ENCODE measurements at places on chromosomes 7 and 10.

- no peak for DNase-seq
Measured at GRCh38 chr10:14602807-14603533, 171.7 kb downstream of the FAM107B start.

DNA sequence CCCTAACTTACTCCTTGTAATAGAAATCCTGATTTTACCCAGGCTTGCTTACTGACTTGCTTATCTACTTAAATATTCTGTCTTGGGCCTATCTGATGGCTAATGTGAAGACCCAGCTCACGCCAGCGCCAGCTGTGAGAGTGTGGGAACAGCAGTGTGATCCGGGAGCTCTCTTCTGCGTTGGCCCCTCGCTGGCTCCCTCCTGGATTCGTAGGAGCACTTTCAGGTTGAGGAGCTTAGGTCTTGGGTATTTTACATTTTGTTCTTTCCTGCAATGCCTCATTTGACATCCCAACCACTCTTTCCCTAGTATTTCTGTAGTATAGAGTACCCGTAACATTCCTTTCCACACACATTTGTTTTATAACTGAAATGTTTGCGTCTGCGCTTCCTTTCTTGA lies 51.7 kb downstream of the CREM start:
- no peak for DNase-seq

GRCh38 chr10:35545079-35545657 lies 60.0 kb upstream of the GJD4 start:
- no peak for DNase-seq

DNA sequence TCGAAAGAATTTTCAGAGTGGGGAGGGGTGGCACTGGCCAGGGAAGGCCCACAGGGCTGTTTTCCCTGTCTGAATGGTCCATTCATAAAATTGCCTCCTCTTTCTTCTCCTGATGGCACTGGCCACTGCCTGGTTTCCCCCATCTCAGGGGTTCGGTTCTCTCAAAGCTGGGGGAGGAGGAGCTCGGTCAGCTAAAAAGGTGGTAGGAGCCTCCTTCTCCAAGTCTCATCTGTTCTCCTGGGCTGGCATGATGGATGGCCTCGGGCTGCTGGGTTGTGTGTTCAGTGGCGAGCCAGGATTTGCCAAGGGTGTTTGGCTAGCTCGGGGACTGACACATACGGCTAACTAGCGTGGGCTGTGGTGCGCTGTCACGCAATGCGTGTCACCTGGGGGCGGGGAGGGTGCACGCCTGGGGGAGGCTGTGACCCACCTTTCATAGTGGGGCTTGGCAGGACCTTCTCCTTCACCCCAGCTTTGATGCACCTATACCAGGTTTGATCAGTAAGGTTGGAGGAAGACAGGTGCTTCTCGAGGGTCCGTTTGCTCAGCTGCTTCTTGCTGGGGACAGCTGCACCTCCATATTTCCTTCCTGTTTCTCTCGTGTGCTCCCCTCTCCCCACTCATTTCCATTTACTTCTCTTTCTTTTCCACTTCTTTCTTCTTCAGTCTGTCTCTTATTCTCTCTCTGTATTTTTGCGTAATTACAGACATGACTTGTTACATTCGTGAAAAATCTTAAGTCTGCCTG lies 36.3 kb downstream of the RBM20 start:
- DNase-seq: no peak

DNA sequence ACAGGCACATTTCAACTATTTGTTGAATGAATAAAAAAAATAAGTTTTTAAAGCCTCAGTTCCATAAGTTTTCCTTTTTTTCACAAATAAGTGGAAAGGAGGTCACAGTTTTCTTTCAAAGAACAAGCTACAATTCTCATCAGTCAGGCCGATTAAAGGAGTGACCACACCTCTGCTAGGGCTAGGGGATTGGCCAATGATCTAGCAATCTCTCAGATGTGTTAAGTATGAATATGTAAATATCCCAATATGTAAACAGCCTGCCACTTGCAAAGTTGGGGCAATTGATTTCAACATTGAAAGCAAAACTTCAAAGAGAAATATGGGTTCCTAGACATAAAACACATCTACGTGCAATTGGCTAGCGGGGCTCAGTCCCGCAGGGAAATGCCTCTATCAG lies 614.9 kb downstream of the KCNMA1 start:
- no peak for DNase-seq

DNA sequence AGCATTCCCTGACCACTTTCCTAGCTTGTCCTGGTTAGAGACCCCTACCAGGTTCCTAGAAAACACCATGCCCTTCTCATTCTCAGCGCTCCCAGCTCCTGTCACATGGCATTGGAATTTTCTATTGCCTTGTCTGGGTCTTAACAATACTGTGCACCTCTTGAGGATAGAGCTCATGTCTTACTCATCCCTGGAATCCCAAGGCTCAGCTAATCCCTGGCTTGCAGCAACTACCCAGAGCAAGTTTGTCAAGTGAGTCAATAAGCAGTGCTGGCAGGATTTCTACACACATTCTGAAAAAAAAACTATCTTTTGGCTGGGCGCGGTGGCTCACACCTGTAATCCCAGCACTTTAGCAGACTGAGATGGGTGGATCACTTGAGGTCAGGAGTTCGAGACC lies 11.7 kb upstream of the PRDX3 start:
- no peak for DNase-seq

DNA sequence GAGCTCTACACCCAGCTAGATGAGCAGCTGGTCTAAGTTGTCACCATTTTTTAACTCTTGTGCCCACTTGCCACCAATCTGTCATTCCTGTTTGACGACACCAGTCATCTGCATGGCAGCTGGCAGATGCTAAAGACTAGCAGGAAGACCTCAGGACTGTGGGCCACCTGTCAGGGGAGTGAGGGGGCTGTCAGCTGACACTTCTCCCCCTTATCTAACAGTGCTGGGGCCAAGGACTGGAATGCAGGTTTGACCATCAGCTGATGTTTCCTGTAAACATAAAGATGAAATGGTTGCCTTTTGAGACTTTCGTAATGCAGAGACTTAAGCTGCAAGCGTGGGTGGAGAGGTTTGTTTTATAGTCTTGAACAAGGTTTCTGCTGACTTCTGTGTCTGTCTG lies 93.5 kb downstream of the WNT2 start:
- no peak for DNase-seq

DNA sequence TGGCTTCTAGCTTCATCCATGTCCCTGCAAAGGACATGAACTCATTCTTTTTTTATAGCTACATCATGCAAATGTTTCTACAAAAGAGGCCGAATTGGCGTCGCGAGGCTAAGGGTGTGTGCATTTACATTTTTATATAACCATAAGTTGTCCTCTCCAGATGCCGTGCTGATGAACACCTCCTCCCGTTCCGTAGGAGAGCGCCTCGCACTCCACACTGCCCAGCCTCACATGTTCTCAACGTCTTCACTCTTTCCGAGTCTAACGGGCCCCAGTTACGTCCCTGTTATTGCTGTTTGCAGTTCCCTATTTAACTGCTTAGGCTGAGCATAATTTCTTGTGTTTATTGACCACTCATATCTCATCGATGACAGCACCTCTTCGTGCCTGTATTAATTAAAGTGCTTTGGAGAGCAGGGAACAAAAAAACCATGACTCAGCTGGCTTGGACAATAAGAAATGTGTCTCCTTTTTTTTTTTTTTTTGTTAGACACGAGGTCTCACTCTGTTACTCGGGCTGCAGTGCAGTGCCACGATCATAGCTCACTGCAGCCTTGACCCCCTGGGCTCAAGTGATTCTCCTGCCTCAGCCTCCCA lies 113.5 kb upstream of the SDK1 start:
- DNase-seq: no peak

- peak; percentile 45 for DNase-seq
Measured at GRCh38 chr10:47340608-47341170, 7.5 kb upstream of the RBP3 start.

DNA sequence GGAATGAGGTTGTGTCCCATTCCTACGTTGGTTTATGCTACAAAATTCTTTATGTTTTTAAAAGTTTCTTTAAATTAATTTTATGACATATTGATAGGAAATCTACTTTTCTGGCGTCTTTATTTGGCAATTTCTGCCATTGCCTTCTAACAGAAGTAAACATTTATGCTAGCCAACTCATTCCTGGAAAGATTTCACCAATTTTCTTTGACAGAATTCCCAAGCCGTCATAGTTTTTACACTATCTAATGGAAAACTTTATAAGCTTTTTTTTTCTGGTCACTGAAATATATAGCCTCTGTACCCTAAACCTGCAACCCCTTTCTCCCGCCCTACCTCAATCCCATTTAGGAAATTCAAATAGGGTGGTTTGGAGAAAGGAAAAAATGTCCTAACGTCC lies 6.1 kb upstream of the TCAF1 start:
- DNase-seq: no peak

GRCh38 chr10:105243381-105243780 lies 602.3 kb downstream of the SORCS3 start:
- DNase-seq: no peak

- DNase-seq: no peak
Measured at GRCh38 chr10:35640474-35640873, 1.6 kb downstream of the FZD8 start.

DNA sequence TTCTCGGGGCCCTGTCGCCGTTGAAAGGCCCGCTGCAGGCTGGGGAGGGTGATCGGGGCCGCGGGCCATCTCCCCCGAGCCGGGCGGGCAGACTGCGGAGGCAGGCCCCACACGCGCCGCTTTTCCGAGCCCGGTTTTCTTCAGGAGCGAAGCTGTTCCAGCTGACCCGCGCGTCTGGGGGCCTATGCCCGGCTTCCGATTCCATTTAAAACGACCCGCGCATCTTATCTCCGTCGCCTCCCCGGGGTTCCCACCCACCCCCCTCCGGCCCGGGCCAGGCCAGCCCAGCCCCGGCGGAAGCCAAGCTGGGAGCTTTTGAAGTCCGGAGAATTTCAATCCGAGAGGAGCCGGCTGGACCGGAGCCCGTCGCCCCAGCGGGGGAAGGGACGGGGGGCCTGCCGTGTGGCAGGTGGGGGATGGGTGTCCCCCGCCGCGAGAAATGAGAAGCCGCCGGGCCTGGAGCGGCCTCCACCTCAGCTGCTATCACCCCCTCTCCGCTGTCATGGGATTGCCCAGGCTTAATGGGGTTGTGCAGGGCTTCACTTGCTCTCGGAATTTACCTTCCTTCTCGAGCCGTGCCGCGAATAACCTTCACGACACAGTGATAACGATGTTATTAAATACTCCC lies 3.1 kb upstream of the EVX1 start:
- no peak for DNase-seq

DNA sequence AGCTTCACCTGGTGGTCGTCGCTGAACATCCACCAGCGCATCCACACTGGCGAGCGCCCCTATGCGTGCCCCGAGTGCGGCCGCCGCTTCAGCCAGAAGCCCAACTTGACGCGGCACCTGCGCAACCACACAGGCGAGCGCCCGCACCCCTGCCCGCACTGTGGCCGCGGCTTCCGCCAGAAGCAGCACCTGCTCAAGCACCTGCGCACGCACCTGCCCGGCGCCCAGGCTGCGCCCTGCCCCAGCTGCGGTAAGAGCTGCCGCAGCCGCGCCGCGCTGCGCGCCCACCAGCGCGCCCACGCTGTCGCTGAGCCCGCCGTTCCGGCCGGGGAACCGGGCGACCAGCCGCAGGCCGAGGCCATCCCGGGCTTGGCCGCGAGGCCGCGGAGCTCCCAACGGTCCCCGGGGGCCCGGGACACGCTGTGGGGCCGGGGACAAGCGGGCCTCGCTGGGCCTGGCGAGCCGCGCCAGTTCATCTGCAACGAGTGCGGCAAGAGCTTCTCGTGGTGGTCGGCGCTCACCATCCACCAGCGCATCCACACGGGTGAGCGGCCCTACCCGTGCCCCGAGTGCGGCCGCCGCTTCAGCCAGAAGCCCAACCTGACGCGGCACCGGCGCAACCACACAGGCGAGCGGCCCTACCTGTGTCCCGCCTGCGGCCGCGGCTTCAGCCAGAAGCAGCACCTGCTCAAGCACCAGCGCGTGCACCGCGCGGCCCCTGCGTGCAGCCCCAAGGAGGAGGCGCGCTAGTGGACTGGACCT lies 18.4 kb downstream of the ZNF775 start:
- no peak for DNase-seq

DNA sequence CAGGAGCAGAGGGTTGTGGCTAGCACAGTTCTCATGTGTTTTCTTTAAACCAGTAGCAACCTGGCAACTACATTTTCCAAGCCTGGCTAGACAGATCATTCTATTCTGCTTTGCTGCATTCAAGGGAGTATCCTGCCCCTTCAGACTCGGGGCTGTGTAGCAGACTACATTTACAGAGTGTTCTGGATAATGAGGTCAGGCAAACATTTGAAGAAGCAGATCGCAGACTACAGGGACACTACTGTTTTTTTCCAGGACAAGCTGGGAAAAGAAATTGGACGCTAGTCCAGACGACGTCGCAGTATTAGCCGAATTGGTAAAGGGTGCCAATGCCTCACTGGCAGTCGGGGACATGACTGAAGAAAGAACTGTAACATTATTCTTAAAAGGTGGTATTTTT lies 61.0 kb upstream of the PAPSS2 start:
- DNase-seq: no peak

DNA sequence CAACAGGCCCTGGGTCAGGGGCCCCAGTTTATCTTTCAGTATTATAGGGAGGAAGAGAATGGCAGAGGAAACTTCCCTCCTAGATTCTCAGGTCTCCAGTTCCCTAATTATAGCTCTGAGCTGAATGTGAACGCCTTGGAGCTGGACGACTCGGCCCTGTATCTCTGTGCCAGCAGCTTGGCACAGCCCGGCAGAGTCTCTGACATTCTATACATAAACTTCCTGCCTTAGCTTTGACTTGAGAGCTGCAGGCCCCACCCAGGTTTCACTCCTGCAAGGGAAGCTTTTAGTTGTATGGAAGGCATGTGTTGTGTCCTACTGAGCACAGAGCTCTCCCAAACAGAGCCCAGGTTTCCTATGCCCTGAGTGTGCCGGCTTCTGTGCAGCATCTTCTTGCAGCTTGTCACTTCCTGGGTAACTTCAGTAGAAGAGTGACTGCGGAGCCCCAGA lies 205.6 kb upstream of the PRSS58 start:
- DNase-seq: no peak

GRCh38 chr10:75774783-75775490 lies 343.5 kb downstream of the LRMDA start:
- no peak for DNase-seq

DNA sequence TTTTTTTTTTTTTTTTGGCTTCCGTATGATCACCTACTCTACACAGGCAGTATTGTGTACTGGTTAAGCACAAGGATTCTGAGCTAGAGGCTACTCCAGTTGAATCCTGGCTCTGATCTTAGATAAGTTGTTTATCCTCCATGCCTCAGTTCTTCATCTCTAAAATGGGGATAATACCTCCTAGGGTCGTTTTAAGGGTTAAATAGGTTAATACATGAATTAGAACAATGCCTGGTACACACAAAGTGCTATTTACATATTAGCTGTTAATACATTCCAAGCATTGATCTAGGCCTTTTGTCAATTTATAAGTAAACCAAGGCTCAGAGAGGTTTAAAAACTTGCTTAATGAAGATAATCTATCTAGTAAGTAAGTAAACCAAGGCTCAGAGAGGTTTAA lies 59.0 kb downstream of the ST7 start:
- no peak for DNase-seq

- DNase-seq: no peak
Measured at GRCh38 chr7:154968336-154969001, 34.5 kb downstream of the PAXIP1 start.

Data from stimulated activated CD4-positive, alpha-beta T cell treated with anti-CD3 and anti-CD28 coated beads, Interleukin-2, amount 100 ng/mL, for 4 hours (primary cell).